ENCODE measurements at places on chromosomes 11 and 22.

- DNase-seq: no peak
Observed at GRCh38 chr11:766106-766935, 11.0 kb downstream of the GATD1 start.

DNA sequence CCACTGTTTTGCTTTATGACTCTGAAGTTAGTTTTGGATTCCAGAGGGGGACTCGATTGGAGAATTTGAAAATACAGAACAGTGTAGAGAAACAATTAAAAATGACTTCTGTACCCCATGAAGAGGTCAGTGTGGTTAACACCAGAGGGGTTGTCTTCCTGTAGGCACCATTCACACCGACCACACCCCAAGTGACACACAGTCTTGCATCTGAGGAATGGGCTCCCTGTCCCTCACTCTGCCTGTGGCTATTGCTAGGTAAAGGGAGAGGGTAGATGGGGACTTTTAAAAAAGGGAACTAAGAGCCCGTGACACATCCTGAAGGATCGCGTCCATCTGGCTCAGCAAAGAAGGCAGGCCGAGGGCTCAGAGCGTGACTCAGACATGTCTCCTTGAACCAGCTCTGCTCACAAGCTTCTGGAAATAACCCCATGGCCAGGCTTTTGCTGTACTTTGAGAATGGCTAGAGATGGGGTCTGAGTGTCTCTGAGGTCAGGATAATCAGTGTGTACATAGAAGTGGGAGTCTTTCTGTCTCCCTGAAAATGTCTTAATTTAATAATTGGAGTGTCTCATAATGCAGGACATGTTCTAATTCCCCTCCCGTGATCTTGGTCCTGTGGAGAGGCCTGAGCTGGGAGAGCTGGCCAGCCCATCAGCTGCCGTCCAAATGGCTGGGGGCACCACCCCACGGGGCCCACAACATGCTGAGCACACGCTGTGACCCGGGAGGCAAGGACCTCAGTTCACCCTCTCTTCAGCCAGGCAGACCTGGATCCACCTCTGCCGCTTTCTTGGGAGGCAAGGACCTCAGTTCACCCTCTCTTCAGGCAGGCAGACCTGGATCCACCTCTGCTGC is 39.3 kb downstream of the SGSM1 start:
- no peak for DNase-seq

DNA sequence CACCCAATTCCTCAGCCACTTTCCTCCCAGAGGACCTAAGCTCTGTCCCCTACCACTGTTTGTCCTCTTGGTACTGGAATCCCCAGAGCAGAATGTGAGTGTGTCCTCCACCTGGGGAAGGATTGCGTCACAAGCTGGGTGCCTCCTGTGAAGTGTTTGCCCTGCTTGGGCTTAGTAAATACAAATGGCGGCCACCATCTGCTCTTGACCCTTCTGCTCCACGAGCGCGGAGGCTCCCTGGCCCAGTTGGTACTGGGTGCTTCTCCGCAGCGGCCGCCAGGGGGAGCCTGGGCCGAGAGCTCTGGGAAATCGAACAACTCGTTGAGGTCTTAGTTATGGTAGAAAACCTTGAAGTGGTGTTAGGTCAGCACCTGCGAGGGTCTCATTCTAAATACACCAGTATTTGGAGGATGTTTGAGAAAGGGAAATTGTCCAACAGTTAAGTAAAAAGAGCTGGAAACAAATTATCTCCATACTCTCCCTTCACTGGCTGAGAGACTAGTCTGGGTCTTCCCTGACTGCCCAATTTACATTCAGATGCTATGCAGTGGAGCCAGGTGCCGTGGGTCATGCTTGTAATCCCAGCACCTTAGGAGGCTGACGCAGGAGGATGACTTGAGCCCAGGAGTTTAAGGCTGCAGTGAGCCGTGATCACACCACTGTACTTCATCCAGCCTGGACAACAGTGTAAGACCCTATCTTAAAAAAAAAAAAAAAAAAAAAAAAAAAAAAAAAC is 74.6 kb upstream of the TEAD1 start:
- DNase-seq: no peak

DNA sequence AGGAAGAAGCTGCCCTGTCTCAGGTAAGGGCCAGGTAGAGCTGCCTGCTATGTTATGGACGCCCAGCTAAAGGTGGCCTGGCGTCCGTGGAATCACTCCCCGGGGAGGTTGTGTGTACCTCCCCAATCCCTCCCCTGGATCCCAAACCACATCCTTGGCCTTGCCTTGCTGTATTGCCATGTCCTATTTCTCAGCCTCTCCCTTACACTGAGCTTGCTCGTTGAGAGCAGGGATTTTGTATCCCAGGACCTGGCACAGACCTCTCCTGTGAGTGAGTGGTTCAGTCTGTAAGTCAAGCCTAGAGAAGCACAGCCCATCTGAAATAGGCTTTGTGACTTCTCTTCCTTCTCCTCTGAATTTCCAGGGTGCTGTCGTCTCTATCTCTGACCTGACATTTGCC is 53.9 kb downstream of the TRAF6 start:
- DNase-seq: no peak

DNA sequence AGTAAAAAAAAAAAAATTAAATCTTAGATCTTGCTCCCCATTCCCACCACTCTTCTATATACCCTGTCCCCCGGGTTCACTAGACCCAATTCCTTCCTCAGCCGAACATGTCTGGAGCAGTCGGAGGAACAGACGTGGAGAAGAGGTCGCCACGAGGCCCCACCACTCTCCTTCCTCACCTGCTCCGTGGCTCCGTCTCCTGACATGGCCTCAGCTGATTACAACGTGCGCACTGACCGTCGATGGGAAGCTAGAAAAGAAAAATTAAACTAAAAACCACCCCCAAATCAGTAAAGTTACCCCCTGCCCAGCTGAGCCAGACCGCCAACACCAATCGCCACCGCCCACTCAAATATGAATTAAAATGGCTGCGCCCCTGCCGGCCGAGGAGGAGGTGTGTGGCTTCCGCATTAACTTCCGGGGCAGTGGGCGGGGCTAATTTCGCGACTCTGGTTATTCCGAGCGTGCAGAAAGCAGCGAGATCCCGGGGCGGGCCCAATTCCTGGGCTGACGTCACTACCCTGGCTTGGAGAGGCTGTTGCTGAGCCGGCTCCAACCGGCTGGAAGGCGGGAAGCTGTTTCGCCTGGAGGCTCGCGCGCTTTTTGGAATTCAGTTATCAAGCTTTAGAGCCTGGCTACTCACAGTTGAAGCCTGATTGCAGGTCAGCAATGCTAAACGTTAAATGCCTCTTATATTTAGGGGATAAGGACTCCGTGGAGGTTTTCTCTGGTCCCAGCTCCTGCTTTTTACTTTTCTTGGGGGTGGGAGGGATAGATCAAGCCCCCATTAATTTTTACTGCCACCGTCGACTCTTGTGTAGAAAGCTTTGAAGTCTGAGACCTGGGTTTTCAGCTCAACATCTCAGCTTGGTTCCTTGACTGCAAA is at the start of gene CSTF3:
Gene CSTF3, minus strand, starts transcription at position 361 of the 886 bp plus-strand sequence. Its CDS starts 155 bp downstream, at position 206.
- DNase-seq: peak; percentile 100

DNA sequence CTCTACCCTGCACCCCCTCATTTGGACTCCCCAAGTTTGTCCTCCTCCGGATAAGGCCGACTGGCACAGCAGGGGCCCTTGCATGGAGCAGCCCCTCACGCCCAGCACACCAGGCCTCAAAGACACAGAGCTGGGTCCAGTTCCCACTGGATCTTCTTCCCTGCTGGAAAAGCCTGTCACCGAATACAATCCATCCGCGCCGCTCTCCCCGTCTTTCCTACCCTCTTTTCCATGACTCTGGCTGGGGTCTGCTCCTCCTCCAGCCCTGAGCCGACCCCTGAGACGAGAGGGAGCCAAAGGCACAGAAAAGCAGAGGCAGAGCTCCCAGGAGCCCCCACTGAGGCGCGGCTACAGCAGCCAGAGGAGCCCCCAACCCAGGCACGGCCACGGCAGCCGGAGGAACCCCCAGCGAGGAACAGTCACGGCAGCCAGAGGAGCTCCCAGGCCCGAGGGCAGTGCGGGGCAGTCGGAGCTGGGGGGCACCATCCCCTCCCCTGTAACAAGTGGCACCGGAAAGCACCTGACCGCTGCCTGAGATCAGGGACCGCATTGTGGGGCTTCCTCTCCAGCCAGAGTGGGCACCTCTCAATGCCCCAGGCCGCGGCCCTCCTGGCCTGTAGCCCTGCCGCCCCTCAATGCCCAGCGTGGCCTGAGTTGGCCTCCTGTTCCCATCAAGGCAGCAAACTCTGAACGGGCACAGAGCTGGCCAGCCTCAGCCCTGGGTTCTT is 12.0 kb downstream of the ALG12 start:
- DNase-seq: no peak

GRCh38 chr11:66443602-66444001 is 5.0 kb upstream of the MRPL11 start:
- DNase-seq: no peak

DNA sequence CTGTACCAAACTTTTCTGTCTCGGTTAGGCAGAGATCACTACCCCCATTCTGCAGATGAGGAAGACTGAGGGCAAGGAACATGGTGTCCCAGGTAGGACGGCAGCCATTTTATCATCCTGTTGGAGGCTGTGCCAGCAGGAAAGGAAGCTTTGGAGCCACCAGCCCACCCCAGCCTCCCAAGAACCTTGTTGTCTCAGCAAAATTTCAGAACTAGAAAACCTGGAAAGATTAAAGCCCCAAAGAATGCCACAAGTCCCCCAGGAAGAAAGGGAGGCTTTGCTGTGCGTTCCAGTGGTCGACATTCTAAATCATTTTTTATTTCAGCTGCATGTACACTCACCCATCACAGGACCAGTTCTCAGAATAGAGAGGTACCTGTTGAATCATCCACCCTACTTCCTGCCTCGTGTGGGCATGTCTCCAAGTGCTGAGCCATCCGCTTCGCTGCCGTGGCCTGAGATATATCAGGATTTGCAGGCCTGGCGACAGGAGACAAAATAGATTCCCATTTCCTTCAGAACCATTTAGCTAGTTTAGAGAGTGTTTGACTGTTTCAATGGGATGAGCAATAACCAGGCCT is 13.0 kb upstream of the EIF3D start:
- peak; percentile 65 for DNase-seq

GRCh38 chr11:104332110-104332509 is 168.2 kb upstream of the PDGFD start:
- no peak for DNase-seq

DNA sequence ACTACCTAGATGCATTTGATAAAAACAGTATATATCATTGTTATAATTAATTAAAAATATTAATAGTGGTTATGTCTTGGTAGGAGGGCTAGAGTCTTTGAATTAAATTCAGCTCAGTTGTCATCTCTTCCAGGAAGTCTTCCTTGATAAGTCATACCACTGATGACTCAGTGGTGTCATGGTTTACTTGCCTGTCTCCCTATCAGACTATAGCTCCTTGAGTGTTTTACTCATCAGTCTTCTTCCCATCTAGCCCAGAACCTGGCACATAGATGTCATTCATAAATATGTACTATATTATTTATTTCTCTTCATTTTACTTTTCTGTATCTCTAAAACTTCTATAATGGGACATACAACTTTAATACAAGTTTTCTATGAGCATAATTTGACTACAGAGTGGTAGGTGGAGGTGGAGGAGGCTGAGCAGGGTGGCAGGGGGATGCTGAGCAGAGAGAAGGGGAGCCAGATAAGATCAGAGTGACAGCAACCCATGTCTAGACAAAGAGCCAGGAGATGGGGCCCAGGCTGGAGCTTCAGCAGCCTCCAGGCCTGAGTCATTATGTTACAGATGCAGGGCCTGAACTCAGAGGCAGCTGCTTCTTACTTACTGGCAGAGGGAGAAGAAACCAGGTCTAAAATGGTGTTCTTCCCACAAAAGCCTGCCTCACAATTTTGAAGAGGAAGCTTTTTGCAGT is 82.3 kb upstream of the PHOX2A start:
- no peak for DNase-seq

DNA sequence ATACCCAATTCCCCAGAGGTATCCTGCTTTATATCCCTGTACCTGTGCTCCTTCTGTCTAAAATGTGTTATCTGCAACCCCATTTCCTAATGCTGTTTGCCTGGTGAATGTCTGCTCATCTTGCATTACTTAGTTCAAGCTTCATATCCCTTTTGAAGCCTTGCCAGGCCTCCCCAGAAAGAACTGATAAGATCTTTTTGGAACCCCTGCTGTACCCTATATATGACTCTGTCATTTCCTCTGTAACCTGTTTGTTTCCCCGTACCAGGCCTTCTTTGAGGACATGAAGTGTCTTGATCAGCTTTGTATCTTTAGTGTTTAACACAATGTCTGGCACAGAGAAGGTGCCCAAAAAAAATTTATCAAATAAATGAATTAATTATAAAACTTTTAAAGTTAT is 77.6 kb downstream of the LIF start:
- no peak for DNase-seq

- DNase-seq: peak; percentile 83
Observed at GRCh38 chr11:79413268-79413667, 27.6 kb downstream of the TENM4 start.

DNA sequence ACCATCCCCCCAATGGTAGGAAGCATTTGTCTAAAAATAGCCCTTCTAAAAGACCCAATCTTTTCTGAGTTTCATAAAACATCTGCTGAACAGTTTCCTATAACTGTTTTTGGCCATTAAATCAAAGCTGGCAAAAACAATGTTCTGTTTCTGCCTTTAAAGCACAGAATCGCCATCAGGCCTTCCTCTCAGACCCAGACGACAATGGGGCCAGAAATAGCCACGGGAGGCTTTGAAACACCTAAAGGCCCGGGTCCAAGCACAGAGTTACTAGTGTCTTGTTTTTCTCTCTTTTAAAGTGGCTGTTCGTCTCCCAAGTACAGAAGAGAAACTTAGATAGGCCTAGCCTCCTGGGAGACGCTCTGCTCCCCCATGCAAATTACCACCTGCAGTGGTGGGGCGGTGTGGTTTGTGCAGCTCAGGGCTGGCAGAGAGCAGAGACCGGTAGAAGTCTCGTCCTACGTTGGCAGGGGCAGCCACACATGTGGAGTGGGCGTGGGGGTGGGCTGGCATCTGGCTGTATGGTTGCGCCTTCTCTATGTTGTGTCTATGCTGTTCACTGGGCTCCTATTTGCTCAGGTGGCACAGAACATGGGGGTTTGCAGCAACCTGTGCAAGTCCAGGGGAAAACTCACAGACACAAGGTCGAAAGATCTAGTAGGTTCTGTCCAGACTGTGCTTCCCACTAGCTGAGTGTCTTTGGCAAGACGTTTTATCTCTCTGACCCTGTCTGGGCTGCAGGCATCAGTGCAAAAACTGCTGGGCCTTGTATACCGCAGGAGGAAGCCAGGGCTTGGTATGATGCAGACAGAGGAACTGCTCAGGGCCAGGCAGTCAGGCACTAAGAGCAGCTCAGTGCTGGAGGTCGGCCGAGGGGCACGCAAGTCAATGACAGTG is 23.6 kb upstream of the ETS1 start:
- DNase-seq: no peak

DNA sequence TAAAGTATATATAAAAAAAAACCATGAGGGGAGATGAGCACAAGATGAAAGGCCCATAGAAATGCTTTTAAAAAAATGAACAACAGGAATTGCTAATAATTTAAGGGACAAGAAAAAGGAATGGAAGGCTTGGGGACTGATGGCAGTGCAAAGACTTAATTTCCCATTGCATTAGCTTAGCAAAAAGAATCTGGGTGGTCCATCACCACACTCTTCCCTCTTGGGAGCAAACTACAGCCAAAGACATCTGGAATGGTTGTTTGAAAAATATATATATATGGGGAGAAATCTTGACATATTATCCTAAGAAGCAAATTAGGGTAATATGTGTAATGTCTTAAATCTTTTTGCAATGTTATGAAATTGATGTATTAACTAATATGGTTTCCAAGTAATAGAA is 727.1 kb downstream of the METTL15 start:
- no peak for DNase-seq

Data from ureter (tissue), 1 donor.